ENCODE measurements at places on chromosomes 4 and X.

- no peak for DNase-seq
Measured at GRCh38 chr4:3427134-3427476, 14.7 kb upstream of the HGFAC start.

- DNase-seq = peak; percentile 73
Measured at GRCh38 chr4:184267673-184268583, 50.3 kb upstream of the ENPP6 start.

- DNase-seq = no peak
Measured at GRCh38 chr4:40952672-40953071, 202.9 kb downstream of the NSUN7 start.

DNA sequence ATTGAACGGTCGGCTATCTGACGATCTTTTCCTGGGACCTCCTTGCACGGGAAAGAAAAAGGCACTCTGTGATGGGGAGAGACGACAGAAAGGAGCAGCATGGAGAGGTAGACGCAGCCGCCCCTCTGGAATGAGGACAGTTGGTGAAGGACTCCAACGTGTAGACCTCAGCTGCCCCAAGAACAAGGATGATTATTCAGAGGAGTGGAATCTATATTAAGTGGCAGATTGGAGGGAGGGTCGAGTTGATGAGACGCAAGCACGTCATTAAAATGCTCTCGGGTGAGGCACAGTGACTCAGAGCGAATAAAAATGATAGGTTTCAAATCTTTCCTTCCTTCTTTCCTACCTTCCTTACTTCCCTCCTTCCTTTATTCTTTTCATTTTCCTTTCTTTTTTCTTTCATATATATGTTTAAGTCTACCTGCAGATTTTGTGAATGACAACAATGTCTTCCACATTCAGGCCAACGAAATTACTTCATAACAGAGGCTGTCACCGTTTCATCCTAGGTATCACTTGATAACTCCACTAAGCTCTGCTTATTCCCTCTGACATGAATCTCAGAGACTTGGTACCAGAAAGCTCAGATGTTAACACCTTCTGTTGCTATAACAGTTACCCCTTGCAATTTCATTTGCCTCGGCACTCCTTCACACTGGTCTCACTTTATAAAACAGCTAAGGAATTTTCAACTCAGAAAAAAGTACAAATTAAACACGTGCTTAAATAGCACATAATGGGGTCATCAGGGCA is 110.0 kb upstream of the PPARGC1A start:
- DNase-seq = no peak

DNA sequence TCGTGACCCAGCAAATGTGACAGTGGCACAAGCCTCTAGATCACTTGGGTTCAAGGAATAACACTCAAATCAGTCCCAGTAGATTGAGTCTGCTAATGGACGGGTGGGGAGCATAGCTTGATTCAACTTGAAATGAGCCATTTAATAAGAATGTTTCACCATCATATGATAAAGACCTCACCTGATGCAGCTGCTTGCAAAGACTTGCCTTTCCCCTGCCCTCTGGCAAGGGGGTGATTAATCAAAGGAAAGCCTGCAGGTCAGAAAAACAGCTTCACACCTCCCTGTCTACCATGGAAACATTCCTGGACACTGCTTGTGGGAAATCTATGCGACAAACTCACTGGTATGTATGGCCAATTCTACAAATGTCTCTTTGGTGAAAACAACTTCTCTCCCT is 54.5 kb downstream of the CD99L2 start:
- DNase-seq = no peak

DNA sequence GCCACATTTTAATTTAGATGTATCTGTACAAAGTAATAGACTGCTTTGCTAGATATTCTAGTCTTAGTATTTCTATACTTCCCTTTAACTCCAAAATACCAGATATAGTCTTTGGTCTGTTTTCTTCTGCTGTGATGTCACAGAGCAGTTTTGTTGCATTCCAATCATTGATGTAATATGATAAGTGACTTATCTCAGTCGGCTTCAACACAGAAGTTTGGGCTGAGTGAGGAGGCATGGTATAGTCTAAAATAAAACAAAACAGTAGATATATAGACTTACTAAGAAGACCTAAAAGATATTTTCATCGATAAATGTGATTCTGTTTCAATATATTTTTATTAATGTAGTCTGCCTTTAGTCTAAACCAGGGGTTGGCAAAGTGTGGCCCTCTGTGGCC is 169.9 kb downstream of the DCK start:
- DNase-seq = no peak

DNA sequence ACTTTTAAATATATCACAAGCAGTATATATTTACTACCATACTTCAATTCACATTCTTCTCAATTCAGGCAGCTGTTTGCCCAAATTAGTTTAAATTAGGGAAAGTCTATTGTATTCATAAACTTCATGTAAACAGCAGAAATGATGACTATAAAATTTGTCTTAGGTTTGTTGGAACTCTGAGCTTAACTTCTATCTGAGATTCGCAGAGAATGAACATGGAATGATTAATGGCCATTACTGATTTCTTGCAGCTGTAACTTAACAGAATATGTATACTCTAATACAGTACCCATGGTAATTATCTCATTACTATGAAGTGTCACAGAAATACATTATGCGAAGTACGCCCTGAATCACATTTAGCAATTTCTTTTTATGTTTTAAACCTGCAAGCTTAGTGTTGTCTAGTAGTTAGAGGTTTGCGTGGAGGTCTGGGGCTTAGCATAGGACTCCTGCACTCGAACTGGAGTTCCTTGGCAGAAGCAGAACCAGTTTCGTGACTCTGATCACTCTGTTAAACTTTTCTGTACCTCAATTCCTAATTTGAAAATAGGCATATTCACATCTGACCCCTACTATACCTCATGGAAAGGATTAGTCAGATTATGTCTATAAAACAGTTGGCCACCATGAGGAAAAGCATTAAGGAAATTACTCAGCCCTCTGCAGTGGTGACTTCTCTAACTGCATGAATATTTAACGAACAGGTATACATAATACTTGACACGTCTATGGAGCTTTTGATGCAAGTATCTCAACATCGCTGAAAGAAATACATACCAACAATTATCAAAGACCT is 243.2 kb downstream of the MGST2 start:
- DNase-seq = no peak

- no peak for DNase-seq
Measured at GRCh38 chrX:139200793-139201192, 329.7 kb upstream of the F9 start.

- DNase-seq = no peak
Measured at GRCh38 chr4:56927196-56927595, 19.5 kb downstream of the REST start.

DNA sequence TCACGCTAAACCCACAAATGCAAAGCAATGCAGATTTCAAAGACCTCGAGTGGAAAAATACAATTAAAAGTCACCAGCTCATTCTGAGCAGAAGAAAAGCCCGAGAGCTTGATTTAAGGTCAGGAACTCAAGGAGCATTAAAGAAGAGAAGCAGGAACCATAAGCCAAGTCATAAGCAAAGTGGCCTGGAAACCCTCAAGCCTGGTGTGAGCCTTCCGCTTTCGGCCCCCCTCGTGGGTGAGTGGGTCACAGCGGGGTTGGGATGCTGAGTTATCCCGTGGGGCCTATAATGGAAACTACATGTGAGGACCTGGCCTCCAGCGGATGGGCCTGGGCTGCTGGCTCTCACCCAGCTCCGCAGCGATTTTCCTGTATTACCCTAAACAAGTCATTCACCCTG is 504.3 kb downstream of the RAB28 start:
- DNase-seq = no peak

DNA sequence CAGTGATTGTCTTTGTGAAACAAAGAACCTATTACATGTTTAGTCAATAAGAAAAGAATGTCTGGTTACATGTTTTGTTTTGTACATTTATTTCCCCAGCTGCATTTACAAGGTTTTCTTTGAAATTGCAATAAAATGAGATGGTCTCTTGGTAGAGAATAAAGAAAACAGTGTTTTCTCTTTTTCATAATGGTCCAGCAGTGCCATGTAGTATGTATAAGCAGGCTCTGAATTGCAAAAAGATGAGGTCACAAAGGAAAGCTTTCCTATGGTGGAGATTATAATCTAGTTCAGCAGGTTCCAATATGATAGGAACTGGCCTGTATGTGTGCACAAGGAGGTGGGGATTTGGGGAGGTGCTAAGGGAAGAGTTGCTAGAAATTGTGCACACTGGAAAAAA is 1417.3 kb downstream of the STIM2 start:
- no peak for DNase-seq

GRCh38 chr4:158770671-158771070 is 1.8 kb downstream of the FNIP2 start:
- DNase-seq = no peak

GRCh38 chr4:101347267-101347556 is at the start of gene PPP3CA:
Gene PPP3CA, minus strand, starts transcription at chr4:101347526.
- no peak for DNase-seq

DNA sequence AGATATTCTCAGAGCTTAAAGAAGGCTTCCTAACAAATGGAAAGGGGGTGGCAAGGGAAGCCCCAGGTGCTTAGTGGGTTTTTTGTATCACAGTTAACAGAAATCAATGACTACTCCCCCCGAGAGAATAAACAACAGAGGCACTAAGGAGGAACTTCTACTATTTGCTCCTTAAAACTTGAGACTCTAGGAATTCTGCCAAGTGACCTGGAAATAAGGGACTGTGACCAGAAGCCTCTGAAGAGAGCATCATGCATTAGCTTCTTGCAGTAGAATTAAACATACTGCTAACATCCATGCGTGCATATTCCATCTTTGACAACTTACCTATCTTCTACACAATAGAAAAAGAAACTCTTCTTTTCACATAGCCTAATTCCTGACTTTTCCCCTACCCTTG is 86.8 kb downstream of the CAMK2D start:
- DNase-seq = no peak

- no peak for DNase-seq
Measured at GRCh38 chr4:37803348-37803973, 23.0 kb upstream of the PGM2 start.

- no peak for DNase-seq
Measured at GRCh38 chr4:118682928-118683327, 2.3 kb upstream of the METTL14 start.

DNA sequence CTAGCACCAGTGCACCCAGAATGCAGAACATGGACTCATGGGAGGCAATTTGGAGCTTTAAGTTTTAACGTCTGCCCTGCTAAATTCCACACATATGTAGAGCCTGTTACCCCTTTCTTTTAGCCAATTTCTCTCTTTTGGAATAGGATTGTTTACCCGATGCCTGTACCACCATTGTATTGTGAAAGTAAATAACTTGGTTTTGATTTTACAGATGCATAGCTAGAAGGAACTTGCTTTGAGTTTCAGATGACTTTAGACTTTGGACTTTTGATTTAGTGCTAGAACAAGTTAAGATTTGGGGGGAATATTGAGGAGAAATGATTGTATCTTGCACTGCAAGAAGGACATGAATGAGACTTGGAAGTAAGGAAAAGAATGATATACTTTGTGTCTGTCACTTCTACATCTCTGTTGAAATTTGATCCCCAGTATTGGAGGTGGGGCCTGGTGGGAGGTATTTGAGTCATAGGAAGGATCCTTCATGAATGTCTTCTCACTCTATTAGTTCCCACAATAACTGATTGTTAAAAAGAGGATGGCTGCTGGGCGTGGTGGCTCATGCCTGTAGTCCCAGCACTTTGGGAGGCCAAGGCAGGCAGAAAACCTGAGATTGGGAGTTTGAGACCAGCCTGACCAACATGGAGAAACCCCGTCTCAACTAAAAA is 794.8 kb upstream of the LCORL start:
- DNase-seq = no peak

All from stimulated activated naive CD8-positive, alpha-beta T cell treated with anti-CD3 and anti-CD28 coated beads, Interleukin-15, amount 100 ng/mL, for 72 hours (primary cell).